ENCODE measurements at places on chromosomes 4 and X. TPM values are rescaled to one million over a fixed set of nuclear protein-coding genes. Genes with fewer than 3 reads are reported as not detected.

DNA sequence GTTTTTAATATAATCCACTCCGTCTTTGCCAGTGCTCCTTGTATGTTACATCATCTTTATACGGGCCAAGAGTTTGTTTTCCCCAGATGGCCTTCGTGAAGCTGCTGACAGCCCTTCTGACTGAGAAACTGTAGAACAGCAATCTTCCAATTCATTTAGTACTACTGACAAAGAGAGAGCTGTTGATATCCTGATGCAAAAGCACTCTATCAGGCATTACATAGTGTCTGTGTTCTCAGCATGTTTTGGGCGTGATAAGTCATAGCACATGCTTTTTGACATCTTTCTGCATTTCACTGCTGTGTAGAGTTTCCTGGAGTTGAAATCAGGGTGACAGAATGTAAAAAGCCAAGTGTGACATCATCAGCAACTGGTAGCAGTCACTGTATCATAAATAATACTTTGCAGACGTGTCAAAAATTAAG, 746.3 kb upstream of the FAM241A start:
- no peak for DNase-seq

FAM53A gene
- total RNA-seq = 1.3 TPM

DNA sequence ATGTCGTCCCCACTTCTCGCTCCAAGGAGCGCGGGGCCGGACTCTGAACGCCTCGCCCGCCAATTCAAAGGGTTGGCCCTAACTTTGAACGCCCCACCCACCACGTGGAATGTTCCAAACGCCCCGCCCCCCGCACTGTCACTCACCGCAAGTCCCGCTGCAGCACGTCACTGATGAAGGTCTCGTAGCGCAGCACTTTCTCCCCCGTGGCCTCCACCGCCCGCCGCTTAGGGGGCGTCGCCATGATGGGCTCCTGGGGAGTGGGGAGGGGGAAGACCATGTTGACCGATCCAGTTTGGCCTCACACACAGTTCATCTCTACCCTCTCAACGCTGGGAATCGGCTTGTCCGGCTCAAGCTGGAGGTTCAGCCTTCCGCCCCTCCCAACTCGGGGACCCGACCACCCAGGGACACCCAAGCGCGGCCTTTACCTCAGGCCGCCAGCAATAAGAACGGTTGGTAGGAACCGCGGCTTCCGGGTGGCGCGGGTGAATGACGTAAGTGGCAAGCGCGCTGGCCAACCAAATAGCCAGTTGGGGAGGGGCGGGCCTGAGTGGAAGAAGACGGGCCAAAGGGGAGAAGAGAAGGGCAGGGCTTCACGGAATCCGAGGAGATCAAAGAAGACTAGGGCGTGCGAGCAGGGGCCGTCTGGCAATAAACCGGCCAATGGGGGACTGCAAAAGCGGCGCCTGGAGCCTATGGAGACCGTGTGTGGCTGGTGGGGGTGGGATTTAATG, at the start of gene UXT:
Gene UXT, minus strand, starts transcription at position 497 of the 737 bp plus-strand sequence. Its CDS starts 253 bp downstream, at position 244.
- peak; percentile 92 for DNase-seq

AFAP1 gene
- total RNA-seq = 33.3 TPM

DNA sequence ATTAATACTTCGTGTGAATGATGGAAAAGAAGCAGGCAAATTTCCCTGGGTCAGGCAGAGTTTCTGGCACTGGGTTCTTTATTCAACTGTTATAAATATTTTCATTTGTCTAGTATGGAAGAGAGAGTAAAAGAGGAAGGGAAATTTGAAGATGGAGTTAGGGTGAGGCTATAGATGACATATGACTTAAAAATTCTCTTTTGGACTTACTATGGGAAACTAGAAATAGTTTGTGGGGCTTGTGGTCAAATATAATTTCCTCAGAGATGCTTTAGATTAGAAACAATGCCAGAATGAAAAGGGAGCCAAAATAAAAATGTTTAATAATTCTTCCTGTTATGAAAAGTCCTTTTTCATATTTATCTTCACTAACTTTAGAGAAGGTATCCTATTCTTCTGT, 103.2 kb downstream of the GC start:
- no peak for DNase-seq

GRCh38 chr4:163755013-163755412, 260.5 kb downstream of the TMA16 start:
- DNase-seq = no peak

GRCh38 chr4:130468340-130468739, 1372.4 kb downstream of the C4orf33 start:
- no peak for DNase-seq

DNA sequence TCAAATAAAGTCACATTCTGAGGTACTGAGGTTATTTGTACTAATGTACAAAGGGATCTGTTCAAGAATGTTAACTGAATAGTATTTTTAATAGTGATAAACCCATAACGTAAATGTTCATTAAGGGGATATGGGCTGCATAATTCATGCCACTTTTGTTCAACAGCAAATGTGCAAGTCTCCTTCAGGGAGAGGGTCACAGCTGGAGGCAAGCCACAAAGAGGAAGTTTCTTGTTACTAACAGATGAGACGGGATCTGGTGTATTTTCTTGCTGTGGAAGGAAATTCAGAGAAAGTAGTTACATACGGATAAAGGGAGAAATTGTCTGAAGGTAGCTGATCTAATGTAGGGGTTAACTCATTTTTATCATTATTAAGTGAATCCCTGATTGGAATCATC, 10.0 kb downstream of the ZFP42 start:
- no peak for DNase-seq

USP17L11 gene
- total RNA-seq = not detected

DNA sequence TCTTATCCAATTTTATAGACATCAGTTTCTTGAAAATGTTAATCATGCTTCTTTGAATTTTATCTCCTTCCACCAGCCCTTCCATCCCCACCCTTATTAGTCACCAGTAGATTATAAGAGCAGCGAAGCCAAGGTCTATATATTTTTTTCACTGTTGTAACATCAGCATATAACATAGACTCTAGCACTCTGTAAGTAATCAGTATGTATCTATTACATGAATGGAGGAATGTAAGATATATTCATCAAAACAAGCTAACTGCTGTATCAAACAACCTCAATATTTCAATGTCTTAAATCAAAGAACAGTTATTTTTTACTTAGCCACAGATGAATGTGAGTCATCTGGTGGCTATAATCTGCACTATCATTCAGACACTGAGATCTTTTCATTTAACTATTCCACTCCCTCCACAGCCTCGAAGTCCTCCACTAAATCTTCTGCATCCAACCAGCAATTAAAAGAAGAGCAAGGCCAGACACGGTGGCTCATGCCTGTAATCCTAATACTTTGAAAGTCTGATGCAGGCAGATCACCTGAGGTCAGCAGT, 178.9 kb downstream of the CENPC start:
- DNase-seq = no peak

DNA sequence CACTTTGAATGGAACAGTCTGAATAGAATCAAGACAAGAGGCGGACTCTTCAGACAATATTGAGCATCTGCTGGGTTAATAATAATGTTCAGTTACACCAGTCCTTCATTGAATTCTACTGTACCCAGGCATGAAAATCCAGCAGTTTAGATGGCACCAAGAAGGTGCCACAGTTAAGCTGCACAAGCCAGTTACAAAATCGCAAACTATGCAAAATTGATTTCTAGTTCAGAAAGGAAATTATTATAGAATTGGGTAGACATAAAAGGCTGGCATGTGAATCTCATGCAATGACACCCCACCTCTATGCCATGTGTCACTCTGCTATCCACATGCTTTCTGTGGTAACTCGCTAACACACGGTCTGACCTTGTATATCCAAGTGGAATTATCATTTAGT, 105.8 kb upstream of the VCX3A start:
- DNase-seq = no peak

GRCh38 chr4:121665371-121665770, 31.4 kb downstream of the ANXA5 start:
- no peak for DNase-seq

DNA sequence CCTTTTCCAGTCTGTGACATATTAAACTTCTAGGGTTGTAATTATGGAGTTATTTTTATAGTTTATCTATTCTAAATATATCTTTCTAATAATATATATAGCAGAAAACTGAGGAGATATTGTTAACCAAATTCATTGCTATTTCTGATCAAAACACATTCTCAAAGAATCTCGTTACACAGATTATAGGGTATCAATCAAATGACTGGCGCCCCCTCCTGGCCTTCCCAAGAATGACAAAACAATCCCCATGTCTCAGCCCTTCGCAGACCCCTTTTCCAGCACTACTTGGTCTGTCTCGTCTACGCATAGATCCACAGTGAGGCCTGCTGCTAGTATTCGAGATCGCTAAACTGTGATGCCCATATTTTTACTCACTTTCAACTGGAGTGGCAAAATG, 209.3 kb downstream of the GPC3 start:
- DNase-seq = peak; percentile 22

DNA sequence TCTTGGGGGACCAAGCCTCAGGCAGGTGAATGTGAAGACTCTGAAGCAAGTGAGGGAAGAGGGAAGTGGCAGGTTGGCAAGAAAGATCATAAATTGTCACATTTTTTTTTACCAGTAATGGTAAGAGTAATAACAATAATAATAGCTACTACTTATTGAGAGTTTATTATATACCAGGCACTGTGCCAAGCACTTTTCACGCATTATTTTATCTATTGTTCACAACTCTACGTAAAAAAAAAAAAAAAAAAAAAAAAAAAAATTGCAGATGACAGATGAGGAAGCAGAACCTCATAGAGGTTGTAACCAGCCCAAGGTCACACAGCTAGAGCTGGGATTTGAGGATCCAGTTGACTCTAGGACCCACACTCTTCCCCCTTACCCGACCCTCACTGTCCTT, 40.9 kb downstream of the TSC22D3 start:
- no peak for DNase-seq

DNA sequence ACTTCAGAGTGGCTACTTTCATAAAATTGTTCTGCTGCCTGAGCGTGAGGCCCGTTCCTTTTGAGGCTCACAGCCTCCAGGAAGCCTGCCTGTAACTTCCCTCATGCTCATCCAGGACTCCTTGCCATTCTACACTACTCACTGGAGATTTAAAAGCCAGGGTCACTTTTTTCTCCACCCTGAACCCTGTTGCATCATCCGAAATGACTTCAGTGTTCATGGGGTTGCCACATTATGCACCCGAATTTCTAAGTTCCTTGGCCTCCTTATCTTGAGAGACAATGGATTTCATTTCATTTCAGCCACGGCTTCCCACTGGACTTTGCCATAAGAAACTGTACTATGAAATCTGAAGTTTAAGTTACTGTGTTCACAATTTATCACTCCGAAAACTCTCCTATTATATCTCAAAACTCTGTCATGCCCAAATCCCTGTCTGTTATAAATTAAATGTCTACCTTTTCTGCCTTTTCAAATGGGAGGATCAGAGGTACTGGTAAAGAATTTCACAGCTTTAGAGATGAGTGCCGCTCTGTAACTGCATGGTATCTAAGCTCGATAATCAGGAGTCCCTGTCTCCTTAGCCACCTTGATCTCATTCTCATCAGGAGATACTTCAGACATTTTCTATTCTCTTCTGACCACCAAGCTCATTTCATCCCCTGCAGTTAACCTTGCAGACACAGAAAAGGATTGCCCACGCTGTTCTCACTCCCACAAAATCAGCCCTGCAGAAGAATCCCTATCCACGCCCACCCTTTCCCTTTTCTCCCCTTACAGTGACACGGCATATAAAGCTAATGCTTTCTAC, 59.9 kb downstream of the TRIML1 start:
- no peak for DNase-seq

- DNase-seq = no peak
Observed at GRCh38 chrX:48509245-48509590, 426 bp downstream of the PORCN start.

WAS gene
- 9.1 TPM for total RNA-seq

- no peak for DNase-seq
Observed at GRCh38 chr4:11774346-11774745, 345.7 kb upstream of the HS3ST1 start.

DNA sequence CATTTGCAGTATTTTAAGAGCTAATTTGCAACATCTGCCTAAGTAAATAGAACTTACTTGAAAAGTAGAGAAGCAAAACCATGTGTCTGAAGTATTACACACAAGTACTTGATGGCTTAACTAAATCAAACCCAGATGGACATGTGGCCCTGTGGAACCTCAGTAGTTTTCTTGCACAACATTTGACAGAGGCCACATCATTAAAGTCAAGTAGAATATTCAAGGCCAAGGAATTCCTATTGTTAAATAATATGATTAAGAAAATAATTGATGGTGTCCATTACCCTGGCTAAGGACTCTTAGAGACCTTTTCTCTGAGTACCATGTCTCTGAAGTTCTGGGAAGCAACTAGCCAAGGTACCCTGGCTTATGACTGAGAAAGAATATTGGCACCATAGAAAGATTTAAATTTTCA, 135.4 kb upstream of the OTUD4 start:
- no peak for DNase-seq

GRCh38 chrX:109441266-109441665, 40.6 kb downstream of the GUCY2F start:
- no peak for DNase-seq

RTL5 gene
- 3.9 TPM for total RNA-seq

- no peak for DNase-seq
Observed at GRCh38 chr4:112176596-112176995, 31.3 kb downstream of the FAM241A start.

SSX1 gene
- total RNA-seq = not detected

POU3F4 gene
- not detected for total RNA-seq

DNA sequence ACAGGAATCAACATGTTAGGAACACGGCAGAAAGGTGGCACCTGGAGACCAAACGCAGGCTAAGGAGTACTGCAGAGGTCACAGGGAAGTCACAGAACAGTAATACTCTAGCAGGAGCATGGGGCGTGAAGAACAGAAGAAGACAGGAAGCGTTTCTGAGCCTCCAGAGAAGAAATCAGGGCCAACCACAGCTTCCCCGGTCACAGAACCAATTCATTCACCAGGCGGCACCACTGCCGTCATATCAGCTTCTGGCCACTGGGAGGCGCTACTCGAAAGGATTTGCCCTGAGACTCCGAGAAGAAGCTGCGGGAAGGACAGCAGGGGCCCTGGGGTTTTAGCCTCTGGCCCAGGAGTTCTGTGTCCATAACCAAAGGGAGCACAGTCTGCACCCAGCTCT, 78.0 kb upstream of the DRD5 start:
- DNase-seq = peak; percentile 37

USP46 gene
- total RNA-seq = 40.7 TPM

KCNIP4 gene
- total RNA-seq = not detected

GRCh38 chr4:158850800-158851644, 82.2 kb downstream of the FNIP2 start:
- no peak for DNase-seq

DNA sequence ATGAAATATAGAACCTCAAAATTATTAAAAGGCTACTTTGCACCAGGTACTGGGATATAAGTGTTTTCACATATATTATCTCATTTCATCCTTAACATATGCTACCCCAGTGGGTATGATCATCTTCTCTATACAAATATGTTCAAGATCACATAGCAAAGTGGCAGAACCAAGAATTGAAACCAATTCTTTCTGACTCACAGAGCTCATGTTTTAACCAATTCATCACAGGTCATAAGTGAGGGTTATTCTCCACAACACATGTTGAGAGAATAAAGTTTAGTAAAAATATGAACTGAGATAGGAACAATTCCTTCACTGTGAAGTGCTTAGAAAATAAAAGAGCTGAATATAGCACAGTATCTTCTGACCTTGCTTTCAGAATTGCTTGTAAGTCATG, 442.9 kb upstream of the RASGEF1B start:
- DNase-seq = no peak

MAOB gene
- 98.1 TPM for total RNA-seq

GRCh38 chrX:8284131-8284530, 113.1 kb upstream of the VCX2 start:
- DNase-seq = no peak

SNCA gene
- 12.7 TPM for total RNA-seq

GRCh38 chrX:52865343-52865998, 2.4 kb downstream of the XAGE3 start:
- no peak for DNase-seq

XPNPEP2 gene
- 2.5 TPM for total RNA-seq

All from left cardiac atrium (tissue), 4 donors.